ENCODE measurements at places on chromosomes 3 and 15. TPM values are rescaled to one million over a fixed set of nuclear protein-coding genes. Genes with fewer than 3 reads are reported as not detected.
A peak's percentile ranks its signal among the peaks of the same experiment; 100 is the strongest.

DNA sequence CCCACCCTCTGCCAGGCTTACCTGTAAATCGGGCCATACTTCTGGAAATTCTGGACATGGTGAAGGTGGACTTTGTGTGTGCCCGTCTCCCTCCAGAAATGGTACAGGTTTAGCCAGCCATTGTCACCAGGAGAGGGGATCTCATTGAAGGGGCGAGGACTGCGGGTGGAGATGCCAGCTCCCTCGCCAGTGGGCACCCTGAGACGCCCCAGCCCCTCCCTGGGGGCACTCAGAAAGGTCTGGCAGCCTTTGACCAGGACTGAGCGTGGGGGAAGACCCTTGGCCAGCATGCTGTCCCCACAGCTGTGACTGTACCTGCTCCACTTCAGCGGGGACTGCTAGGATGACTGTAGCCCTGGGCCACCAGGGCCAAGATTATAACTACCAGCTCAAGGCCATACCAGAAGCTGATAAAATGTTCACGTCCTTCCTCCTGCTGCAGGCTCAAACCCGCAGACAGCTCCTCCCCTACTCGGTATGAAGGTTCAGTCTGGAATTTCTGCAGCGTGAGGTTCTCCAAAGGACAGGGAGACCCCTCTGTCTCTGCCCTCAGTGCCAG is at the start of gene CYP11A1:
TSS of gene CYP11A1 (minus strand) at position 351 of the 559 bp plus-strand sequence. CDS start at position 290, 61 bp downstream.
- DNase-seq, result no peak

- no peak for DNase-seq
Measured at GRCh38 chr15:92670621-92671020, 15.0 kb upstream of the FAM174B start.

The PRR20G gene
- not detected for total RNA-seq

DNA sequence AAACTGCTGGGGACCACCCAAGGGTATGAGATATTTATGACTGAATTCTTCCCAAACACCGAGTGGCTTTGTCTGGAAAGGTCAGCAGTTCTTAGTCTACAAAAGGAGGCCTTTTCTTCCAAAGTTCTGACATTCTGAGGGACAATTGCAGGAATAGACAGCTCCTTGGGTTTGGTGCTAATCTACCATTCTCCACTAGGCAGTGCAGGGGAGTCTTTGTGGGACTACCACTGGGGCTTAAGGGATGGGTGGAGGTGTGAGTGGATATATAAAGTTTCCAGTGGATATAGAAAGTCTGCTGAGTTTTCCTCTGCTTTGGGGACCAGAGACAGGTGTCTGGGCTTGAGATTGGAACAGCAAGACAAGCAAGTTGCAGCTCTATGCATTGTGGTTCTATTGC is 62.7 kb downstream of the EXOG start:
- DNase-seq, result no peak

The TNNC1 gene
- total RNA-seq, result not detected

DNA sequence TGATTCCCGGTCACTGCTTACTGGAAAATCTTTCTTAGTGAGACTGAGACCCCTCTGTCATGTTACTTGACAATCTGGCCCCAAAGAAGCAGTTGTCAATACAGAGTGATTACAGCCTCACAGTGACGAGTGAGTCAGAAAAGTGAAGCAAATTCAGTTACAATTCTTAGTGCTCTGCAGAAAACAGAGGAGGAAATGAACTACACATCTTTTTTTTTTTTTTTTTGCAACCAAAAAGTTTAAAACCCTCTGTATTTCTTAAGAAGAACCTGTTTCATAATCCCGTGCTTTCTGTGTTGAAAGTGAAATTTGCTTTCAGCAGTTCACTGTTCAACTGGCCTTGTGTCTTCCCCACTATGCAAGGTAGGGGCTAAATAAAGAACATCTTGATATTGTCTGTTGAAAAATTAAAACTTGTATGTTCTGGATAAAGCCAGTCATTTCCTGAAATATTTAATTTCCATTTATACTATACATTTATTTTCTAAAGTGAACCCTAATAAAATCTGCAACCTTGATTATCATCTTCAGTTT is 1.9 kb downstream of the AQP9 start:
- no peak for DNase-seq

DNA sequence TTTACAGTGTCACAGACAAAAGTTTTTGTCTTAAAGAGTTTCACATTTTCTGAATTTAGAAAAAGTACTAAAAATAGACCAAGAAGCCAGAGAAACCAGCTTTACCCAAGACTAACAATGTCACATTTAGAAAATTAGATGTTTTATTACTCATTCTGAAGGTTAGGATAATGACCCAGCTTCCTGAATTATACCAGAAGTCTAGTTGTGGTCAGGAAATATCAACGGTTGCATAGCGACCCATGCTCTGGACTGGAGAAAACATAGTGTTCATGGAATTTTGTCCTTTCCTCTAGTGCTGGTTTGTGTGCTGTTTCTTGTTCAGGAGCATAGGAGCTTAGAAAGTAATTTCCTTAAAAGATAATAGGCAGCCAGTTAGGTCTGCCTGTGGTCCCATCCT is 59.0 kb downstream of the DPPA2 start:
- DNase-seq, result peak; percentile 11

The ACTRT3 gene
- total RNA-seq, result 1.3 TPM

DNA sequence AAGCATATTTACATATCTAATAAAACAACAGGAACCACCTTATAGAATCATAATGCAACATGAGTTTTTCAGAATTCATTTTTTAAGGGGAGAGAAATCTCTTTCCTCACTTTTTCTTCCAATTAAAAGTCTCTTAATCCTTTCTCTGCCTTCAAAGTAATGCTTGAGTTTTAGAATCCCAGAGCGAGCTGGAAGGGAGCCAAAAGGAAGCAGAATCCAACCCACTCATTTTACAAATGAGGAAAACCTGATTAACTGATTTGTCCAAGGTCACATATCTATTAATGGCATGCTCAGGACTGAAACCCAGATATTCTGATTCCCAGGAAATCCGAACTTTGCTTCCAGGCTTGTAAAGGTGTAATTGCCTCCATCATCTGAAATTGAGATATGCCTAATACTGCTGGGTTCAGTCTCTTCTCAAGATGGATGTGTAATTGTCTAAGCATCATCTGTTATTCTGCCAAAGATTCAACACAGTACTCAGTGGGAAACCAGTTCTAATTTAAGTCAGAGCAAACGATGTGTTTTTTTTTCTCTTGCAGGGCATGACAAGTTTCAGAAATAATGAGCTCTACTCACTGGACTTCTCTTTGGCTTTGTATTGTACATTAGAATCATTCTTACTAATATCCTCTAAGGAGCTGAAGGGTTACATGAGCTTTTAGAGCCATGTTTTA is 481.4 kb upstream of the CFAP20DC start:
- DNase-seq, result peak; percentile 3

- no peak for DNase-seq
Measured at GRCh38 chr3:12222775-12223485, 64.2 kb upstream of the TIMP4 start.

GRCh38 chr15:62994439-62994838 is 48.1 kb upstream of the TPM1 start:
- no peak for DNase-seq

GRCh38 chr3:44987332-44987731 is 11.3 kb downstream of the EXOSC7 start:
- DNase-seq, result no peak

GRCh38 chr3:68059628-68060152 is 405.3 kb upstream of the SUCLG2 start:
- no peak for DNase-seq

The PCNP gene
- 201 TPM for total RNA-seq

The MTFMT gene
- 26.2 TPM for total RNA-seq

DNA sequence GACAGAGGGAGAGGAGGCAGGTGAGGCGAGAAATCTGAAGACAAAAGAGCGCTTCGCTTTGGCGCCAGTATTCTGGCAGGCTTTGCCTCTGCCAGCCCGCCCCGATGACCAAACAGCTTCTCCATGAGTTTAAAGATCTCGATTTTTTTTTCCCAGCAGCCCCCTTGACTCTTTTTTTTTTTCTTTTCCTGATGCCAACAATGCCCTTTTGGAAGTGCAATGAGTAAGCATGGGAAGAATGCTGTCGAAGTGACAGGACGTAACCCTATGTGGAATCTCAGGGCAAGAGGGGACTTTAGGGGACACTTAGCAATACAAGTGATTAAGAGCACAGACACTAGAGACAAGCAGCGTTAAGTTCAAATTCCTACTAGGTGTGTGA is 211.7 kb downstream of the FGF12 start:
- no peak for DNase-seq

The EPB42 gene
- total RNA-seq, result not detected

The KCNH8 gene
- not detected for total RNA-seq

DNA sequence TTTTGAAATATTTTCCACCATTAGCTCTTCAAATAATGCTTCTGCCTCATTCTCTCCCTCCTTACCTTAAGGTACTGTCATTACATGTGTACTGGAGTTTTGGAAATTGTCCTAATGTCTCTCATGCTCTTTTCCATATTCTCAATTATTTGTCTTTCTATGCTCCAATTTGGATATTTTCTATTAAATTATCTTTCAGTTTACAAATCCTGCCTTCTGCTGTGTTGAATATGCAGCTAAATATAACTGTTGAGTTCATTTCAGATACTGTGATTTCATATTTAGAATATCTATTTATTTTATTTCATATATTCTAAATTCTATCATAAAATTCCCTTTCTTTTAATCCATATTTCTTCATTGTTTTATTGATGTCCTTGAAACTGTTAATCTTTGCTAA is 388.0 kb upstream of the CDIN1 start:
- DNase-seq, result no peak

GRCh38 chr3:22585504-22585903 is 617.6 kb upstream of the UBE2E2 start:
- no peak for DNase-seq

The LRRC3B gene
- not detected for total RNA-seq

- no peak for DNase-seq
Measured at GRCh38 chr3:17833786-17834559, 91.5 kb upstream of the TBC1D5 start.

DNA sequence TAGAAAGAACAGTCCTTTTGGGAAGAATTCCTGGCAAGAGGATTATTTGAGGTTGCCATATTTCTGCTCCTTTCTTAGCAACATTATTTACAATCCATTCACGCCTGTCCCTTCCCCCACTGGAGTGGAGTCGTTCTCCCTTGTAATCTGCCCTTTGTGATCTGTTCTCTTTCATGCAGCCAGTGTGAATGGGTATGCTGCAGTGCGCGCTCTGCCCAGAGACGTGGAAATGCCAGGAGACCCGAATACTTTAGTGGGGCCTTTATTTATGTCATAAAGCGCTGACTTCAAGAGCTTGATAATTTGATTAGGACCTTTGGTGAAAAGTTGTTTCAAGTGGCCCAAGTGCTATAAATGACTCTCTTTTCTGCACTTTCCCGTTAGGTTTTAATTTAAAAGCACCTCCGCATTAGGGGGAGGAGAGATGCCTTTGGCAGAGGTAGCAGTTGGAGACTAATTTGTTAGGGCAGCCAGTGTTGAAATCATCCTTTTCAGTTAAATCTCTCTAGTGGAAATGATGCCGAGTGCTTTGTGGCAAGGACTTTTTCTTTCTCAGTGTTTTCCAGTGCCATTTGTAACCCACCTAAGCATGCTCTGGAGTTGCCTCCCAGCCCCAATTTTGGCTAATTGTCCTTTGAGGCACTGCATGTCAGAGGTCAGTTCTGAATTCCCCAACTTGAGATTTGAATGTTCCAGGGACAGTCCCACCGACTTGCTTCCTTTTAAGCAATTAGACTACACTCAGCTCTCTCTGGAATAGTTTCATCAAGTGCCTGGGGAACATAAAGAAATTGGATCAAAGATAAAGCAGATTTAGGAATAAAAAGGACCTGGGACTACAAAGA is 52.4 kb downstream of the PSMD6 start:
- DNase-seq, result no peak

- peak; percentile 12 for DNase-seq
Measured at GRCh38 chr3:81339040-81339845, 422.2 kb downstream of the GBE1 start.

DNA sequence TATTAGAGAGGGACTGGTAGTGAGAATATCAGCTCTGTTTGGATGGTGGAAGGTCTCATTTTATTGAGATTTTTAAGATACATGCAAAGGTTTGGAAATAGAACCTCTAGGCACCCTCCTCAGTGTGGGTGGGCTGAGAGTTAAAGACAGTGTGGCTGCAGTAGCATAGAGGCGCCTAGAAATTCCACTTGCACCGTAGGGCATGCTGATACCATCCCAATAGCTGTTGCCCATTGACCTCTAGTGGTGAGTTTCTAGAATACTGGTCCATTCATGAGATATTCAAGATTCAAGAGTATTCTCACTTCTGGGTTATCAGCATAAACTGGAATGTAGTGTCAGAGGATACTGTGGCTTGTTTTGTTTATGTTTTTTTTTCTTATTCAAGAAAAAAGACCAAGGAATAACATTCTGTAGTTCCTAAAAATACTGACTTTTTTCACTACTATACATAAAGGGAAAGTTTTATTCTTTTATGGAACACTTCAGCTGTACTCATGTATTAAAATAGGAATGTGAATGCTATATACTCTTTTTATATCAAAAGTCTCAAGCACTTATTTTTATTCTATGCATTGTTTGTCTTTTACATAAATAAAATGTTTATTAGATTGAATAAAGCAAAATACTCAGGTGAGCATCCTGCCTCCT is 87.2 kb downstream of the TGFBR2 start:
- DNase-seq, result peak; percentile 89

The ZNF148 gene
- 47.8 TPM for total RNA-seq

- DNase-seq, result no peak
Measured at GRCh38 chr3:8509961-8510360, 8.3 kb downstream of the LMCD1 start.

DNA sequence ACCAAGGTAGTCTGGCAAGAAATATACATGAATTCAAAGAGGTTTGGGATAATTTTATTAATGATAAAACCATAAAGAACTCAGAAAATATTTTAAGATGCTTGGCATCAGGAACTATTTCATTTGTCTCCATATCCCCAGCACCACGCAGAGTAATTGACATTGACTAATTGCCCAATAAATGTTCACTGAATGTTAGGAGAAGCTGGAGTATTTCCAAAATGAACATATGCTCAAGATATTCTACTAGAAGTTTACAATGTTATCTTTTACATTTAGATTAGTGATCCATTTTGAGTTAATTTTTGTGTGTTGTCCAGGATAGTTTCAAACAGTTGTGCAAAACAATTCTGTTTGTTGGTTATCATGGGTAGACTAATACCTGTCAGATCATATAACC is 298.8 kb upstream of the CTDSPL start:
- DNase-seq, result no peak

DNA sequence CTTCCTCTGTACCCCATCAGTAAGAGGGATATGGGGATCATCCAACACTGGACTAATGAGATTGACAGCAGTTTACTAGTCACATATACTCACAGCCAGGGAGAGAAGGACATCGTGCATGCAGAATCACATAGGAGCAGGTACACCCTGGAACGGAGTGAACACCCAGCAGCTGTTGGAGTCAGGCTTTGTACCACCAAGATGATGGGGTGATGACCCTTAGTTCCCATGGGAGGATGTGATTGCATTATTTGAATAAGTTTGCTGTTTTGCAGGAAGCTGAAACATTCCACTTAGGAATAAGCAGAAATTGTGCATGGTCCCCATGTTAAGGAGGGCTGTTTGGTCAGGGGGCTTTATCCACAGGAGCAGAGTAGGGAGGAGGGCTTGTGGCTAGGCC is 482.7 kb upstream of the PDZRN3 start:
- DNase-seq, result no peak

Data from A673 (cell line).